ENCODE measurements at places on chromosomes 2 and 18.
A peak's percentile ranks its signal among the peaks of the same experiment; 100 is the strongest.

DNA sequence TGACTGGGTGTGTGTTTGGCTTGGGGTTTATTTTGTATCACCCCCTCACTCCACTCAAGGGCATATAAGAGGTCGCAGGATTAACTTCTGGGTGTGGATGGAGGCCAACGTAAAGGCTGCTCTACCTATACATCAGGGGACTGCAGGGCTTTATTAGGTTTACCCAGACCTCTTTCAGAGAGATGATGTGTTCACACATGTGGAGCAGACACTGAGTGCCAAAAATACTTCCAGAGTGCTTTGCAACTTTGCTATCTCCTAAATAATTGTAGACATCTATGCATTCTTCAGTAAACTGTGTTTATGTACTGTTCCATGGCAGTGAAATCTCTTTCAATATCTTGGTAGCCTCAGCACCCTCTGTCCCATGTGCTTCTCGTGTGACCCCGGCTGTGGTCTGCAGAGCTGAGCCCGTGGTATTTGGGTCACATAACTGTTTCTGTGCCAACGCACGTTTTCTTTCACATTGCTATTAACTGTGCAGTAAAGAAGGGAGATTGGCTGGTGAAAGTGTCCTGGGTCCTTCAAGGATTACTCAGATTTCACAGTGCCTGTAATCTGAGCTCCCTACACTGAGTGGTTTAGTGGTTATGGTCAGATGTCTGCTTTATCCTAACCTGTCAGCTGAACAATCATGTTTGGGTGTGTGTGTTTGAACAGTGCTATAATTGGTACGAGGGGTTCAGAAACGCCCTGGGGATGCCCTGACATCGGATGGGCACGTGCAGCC is 208.1 kb downstream of the VAPA start:
- DNase-seq: peak; percentile 64

- peak; percentile 65 for DNase-seq
These were observed 102.4 kb downstream of the BABAM2 start for GRCh38 chr2:27992787-27993401.

DNA sequence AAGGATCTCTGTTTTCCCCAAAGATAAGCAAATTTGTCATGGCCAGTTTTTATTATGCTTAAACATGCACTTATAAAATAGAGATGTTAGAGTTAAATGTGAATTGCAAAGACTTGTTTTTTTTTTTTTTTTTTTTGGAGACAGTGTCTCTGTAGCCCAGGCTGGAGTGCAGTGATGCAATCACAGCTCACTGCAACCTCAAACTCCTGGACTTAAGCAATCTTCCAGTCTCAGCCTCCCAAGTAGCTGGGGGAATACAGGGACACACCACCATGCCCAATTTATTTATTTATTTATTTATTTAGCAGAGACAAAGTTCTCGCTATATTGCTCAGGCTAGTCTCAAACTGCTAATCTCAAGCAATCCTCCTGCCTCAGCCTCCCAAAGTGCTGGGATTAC is 15.1 kb downstream of the PHOSPHO2 start:
- DNase-seq: no peak

DNA sequence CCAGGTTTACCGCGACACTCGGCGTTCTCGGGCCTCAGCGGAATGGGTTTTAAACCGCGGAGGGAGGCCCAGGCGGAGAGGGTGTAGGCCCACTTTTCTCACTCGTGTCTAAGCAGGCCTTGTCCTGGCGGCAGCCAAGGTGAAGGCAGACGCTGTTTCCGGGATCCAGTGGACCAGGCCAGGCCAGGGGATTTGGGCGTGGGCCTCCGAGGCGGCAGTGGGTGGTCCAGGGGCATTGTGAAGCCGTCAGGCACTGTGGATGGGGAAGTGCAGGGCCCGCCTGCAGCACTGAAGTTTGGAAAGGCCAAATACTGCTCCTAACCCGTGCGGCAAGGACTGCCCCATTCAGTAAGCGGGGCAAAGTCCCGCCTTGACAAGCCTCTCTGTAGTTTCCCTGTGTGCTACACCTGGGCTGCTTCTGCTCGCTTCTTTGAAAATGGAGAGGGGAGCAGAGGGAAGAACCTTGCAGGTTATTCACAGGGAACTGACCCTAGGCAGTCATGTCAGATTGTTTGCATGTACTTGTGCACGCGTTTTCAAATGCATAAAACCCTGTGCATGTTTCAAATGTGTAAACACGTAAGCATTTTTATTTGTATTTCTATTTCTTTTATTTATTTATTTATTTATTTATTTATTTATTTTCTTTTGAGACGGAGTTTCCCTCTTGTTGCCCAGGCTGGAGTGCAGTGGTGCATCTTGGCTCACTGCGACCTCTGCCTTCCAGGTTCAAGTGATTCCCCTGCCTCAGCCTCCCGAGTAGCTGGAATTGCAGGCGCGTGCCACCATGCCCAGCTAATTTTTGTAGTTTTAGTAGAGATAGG is 7.5 kb upstream of the DLX2 start:
- no peak for DNase-seq

GRCh38 chr2:133605766-133606137 is 37.5 kb upstream of the NCKAP5 start:
- DNase-seq: no peak

DNA sequence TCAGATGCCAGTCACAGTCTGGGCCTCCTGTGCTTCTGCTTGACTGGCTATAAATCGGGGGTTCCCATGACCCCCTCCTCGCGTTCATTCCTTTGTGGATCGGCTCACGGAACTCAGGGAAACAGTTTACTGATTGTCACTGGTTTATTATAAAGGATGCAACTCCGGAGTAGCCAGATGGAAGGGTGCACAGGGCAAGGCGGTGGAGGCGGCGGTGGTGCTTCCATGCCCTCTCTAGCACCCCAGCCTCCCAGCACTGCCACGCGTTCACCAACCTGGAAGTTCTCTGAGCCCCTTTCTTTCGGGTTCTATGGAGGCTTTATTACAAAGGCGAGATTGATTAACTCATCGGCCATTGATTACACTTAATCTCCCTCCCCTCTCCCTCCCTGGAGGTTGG is 15.6 kb downstream of the LPIN1 start:
- no peak for DNase-seq

DNA sequence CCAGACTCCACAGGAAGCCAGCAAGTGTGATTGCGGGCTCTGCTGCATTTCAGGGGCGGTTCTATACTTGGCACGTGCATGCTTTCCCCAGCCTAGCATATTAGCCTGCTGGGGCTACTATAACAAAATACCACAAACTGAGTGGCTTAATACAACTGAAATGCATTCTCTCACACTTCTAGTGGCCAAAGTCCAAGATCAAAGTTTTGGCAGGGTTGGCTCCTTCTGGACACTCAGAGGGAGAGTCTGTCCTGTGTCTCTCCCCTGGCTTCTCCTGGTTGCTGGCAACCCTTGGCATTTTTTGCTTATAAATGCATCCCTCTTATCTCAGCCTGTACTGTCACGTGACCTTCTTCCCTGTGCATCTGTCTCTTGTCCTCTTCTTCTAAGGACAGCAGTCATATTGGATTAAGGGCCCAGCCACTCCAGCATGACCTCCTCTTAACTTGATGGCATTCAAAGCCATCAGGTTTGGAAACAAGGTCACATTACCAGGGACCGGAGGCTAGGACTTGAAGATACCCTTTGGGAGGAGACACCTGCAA is 138.7 kb downstream of the RNF152 start:
- no peak for DNase-seq

- DNase-seq: no peak
These were observed 11.4 kb upstream of the LRATD1 start for GRCh38 chr2:14621114-14621513.

DNA sequence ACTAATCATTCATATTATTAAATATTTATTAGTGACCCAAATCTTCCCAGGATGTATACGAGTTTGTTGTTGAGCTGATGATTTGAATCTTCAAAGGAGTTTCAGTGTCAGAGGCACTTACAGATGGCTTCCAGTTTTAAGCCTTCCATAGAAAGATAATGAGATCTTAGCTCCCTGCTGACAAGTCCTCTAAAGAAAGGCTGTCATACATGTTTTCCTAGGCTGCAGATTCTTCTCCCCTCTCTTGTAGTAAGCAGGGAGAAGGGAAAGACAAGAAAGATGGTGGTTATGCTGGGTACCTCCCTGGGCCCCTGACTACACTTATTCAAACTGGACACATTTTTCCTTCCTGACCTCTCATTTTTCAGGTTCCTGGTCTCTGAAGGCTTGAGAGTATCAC is 8.1 kb upstream of the GAREM1 start:
- no peak for DNase-seq

DNA sequence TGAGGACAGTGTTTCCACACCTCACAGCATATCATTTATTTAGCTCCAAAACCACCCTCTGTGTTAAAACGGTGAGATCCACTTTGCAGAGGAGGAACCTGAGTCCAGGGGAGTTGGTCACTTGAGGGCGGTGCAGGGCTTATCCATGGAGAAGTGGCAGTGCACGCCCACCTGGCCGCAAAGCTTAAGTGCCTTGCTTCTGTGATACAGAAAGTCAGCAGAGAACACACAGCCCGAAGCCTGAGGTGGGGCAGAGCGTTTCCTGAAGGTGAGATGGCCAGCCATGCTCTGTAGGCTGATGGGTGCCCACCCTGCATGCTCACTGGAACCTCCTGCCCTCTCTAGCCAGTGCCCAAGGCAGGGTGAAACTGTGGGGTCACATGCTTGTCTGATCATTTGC is 87.3 kb downstream of the SH3RF3 start:
- DNase-seq: no peak

DNA sequence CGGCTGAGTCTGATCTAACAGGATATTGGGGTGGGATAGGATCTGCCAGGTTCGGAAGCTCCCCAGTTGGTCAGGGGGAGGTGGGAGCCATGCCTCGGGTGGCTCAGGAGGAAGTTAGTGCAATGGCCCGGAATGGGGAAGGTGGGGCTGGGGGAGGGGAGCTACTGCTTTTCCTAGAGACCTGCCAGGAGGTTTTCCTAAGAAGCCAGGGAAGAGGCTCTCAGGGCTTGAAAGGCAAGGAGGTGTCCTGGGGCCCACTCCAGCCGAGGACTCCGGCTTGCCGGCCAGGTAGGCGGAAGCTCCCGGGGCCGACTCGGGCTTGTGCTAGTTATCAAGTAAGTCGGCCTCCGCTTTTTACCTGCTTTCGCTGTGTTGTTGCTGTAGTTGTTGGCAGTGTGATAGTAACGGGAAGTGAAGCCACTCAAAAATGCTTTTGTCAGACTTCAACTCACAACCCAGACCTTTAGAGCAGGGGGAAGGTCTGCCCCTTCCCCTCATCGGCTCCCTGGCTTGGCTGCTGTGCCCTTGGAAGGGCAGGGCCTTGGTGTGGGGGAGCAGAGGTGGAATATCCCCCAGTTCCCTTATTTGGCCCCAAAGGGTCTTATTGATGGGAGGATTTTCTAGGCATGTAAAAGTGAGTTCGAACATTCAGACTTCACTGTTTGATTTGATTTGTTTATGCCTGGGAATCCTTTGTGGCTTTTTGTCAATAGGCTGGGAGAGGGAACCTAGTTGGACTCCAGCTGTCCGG is 5.4 kb downstream of the GDF7 start:
- no peak for DNase-seq

GRCh38 chr18:22446911-22447310 is 29.2 kb upstream of the CTAGE1 start:
- no peak for DNase-seq

- peak; percentile 82 for DNase-seq
These were observed 44.0 kb downstream of the ARHGEF33 start for GRCh38 chr2:38933653-38934052.
